Stimulated activated CD8-positive, alpha-beta memory T cell treated with anti-CD3 and anti-CD28 coated beads, Interleukin-4, amount 100 ng/mL, for 4 hours (primary cell): ENCODE measurements at places on chromosomes 2 and 18.
A peak's percentile ranks its signal among the peaks of the same experiment; 100 is the strongest.

DNA sequence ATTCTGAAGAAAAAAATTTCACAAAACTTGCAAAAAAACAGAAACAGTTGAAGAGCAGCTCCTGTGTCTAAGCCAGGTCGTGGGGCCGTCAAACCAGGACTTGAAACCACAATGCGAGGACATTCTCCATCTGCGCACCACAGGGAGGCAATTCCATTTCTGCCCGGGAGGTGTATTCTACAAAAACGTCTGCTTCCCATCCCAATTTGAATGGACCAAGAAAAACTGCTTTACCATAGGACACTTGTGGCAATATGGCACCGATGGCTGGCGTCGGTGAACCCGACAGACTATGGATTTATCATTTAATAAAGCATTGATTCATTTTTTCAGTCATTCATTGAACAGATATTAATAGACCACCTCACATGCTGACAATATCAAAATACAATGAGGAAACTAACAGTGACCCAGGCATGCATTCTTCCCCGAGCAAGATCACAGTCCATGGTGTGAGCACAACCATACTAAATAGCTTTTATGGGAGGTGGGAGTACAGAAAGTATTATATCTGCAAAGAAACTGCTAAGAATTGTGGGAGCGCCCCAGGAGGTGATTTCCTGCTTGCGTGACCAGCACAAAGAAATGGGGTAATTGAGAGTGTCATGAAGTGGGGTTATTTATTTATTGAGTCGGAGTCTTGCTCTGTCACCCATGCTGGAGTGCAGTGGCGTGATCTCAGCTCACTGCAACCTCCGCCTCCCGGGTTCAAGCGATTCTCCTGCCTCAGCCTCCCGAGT, 10.5 kb upstream of the ZAP70 start:
- no peak for DNase-seq

DNA sequence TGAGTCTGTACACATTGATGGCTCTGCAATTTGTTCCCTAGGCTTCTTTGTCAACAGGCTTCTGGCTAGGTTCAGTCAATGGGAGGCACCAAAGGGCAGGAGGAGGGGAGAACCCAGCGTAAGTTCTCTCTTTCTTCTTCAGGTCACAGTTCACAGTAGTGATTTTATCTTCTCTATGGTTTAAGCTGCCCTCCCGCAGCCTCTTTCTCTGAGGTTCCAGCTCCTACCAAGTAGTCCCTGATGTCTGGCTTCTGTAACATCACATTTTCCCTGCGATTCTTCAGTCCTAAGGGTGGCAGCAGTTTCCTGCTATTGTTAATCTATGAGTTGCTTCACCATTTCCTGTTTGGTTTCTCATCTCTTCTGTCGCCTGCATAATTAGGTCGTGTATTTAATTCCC, 107.4 kb downstream of the CPO start:
- peak; percentile 1 for DNase-seq

DNA sequence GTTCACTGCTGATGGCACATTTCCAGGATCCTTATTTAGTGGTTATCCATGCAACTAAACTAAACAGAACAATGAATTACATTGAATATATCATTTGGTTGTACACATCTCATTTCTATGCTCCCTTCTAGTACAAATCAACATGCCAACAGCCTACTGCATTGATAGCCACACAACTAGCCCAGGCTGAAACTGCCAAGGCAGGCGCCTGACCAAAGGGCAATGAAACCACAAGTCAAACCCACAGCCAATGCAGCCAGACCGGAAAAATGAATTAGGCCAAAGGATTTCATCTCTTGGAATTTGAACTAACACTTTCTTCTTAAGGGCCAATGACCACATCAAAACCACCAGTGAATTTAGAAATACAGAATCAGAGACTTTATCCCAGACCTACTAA, 196.4 kb downstream of the NOL4 start:
- DNase-seq: no peak

GRCh38 chr2:144032566-144032965, 487.4 kb downstream of the ZEB2 start:
- DNase-seq: no peak
